ENCODE measurements at places on chromosomes 5 and 9.
A peak's percentile ranks its signal among the peaks of the same experiment; 100 is the strongest.

GRCh38 chr5:121726991-121727390 lies 124.7 kb upstream of the FTMT start:
- no peak for DNase-seq

DNA sequence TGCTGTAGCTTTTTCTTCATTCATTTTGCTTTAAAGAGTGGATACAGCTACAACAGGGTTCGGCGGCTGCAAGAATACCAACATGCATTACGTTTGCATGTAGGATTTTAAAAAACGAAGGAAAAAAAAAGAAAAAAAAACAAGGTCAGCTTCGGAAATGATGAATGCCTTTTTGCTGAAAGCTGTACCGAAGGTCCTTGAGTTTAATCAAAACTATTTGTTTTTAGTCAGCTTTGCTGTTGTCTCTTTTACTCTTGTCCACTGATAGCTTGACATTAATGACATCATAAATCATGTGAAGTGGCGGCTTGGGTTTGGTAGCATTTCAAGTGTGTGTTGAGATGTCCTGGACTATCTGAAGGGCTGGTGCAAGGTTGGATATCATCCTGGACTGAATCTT lies 779.1 kb downstream of the NR2F1-AS1 start:
- DNase-seq, result no peak

DNA sequence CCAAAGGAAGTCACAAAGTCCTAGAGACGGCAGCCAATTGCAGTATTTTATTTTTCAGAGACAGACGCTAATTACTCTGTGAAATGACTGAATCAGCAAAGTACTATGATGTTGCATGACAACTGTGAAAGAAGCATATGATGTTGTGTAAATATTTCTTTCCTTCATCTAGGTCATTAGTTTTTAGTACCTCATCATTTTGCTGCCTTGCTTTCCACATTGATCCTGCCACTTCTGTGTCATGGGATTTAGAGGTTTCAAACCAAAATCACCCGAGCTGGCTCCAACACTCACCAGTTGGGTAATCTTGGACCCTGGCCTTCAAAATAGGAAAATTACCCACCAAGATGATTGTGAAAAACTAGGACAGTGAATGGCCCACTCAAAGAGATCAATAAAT lies 585.2 kb downstream of the ACTL7B start:
- peak; percentile 74 for DNase-seq

DNA sequence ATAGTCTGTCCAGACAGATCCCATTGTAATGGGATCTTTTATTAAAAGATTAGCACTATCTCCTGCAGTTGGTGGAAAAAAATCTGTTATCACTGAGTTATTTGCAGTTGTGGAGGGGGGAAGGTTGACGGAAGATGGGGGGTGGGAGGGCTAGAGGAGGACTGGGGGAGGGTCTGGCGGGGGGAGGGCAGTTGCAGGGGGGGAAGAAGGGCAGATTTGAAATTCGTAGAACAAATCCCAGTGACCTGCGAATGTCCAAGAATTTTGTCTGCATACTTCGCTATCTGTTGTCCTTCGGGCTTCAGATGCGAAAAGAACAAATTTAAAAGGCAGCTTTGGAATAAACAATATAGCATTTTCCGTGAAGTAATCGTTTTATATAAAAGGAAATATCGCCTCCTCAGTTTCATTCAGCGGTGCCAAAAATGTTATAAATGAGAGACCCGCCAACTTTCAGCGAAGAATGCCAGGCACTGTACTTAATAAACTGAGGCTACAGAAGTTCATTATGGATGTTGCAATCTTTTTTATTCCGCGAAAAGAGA lies 1.3 kb upstream of the FST start:
- DNase-seq, result no peak

DNA sequence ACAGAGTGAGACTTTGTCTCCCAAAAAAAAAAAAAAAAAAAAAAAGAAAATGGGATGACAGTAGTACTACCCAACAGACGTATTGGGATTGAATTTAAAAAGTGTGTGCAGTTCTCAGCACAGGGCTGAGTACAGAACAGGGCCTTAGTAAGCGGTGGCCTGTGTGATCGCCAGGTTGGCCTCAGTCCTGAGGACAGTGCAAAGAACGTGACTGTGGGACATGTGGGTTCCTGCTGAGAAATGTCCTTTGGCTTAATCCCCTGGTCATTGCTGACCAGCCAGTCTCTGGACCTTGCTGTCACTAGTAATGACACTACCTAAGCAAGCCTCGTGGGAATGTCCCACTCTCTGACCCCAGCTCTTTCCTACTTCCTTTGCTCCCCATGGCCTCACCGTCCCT lies 13.3 kb downstream of the GTF3C5 start:
- no peak for DNase-seq

GRCh38 chr5:108528655-108529054 lies 146.8 kb upstream of the FBXL17 start:
- DNase-seq, result no peak
